ENCODE measurements at places on chromosomes 3 and 15. TPM values are rescaled to one million over a fixed set of nuclear protein-coding genes. Genes with fewer than 3 reads are reported as not detected.

Gene SMCO1
- total RNA-seq: not detected

- DNase-seq: no peak
These were observed 400.2 kb downstream of the MCTP2 start for GRCh38 chr15:94631608-94632007.

DNA sequence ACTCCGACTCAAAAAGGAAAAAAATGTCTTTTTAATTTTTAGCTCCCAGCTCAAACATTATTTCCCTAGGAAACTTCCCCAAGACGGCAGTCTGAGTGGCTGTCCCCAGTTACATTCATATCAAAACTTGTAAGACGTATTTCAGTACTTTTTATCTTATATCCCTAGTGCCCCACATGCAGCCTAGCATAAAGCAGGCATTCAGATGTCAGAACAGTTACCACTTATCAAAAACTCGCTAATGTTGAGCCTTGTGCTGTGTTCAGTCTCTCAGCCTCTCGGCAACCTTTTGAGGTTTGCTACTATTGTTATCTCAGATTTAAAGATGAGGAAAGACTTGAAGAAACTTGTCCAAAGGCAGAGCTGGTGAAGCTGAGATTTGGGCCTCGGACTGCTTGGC lies 6.6 kb upstream of the SELENOS start:
- no peak for DNase-seq

Gene CD200R1
- 0.48 TPM for total RNA-seq

GRCh38 chr15:31346367-31347066 lies 19.9 kb downstream of the KLF13 start:
- DNase-seq: no peak

DNA sequence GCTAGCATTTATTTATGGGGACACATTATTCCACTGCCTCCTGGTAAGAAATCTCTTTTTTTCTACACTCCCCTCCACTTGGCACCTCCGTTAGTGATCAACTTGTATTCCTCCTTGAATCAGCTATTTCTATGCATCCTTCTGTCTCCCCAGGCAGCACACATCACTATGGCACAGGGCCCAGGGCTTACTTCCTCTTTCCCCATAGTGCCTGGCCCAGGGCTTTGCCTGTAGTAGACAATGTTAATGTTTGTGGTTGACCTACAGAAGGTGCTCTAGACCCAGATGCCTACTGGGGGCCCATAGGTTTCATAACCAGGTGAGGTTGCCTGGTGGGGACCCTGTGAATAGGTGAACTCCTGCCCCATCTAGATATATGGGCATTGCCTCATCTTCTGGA lies 44.9 kb downstream of the EPHB1 start:
- DNase-seq: no peak

Gene ZNF80
- not detected for total RNA-seq

GRCh38 chr3:98702166-98702565 lies 61.0 kb upstream of the ST3GAL6 start:
- peak; percentile 46 for DNase-seq

DNA sequence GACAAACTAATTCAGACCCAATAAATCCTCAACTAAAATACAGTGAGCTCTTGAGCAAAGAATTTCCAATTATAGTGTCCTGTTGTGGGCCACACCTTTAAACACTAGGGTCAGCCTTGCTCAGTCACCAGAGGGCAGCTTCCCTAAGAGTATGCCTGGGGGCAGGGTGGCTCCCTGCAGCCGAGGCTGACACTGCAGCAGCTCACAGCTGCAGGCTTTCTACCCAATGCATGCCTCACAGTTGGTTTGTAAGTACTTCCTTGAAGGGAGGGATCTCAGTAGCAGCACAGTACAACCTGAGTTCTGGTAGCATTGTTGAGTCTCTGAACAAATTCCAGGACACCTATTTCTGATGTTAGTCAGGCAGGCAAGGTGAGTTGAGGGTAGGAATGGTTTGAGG lies 335.6 kb downstream of the TUSC7 start:
- no peak for DNase-seq

Gene IGSF11
- total RNA-seq: 0.39 TPM

Gene PLSCR2
- total RNA-seq: not detected

DNA sequence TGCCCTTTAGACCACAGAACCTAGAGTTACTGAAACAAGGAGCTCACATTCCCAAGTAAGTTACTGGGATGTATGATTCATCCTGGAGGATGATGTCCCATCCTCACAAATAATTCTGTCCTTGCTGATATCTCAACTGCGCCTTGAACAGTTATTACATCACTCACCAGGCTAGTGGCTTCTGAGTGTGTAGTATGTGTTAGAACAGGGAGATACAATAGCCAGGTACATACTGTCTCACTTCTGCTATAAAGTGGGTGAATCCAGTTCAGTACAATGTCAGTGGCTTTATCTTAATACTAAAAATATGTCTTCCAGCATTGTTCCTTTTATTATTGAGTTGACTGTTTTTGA lies 483.2 kb upstream of the FRG2C start:
- DNase-seq: no peak

- peak; percentile 6 for DNase-seq
These were observed 766.8 kb downstream of the TBL1XR1 start for GRCh38 chr3:176430244-176431037.

Gene PROS1
- total RNA-seq: 4.8 TPM

- DNase-seq: peak; percentile 63
These were observed 97.1 kb downstream of the RBPMS2 start for GRCh38 chr15:64678126-64678819.

DNA sequence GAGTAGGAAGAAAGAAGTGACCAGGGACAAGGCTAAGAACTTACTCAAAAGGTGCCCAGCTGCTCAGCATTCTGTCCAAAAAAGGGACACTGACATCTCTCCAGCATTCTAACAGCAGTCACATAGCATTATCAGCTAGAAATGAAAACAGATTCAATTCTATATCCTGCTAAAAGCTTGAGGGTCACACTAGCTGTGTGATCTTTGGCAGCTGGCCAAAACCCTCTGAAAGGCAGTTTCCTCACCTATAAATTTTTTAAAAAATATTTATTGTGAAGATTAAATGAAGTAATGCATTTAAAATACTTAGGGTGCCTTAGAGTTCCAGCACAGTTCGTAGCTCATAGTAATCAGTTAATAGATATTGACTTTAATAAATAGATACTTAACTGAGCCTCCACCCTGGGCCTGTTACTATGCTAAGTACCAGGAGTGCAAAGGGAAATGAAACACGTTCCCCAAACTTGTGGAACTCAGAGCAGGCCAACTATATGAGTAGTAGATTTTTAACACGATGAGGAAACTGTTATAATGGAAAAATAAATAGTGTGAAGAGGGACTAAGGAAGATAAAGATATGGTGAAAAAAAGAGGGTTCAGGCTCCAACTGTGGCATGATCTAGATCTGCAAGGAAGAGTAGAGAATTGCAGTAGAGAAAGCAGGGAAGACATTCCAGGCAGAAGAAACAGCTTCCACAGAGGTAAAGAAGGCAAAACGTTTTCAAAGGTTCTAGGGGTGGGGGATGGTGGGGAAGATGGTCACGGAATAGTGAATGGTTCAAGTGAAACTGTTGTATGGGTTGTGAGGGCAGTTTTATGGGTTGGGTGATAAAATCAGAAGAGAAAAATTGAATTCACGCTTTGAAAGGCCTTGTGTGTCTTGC lies 11.4 kb downstream of the CD86 start:
- DNase-seq: no peak

DNA sequence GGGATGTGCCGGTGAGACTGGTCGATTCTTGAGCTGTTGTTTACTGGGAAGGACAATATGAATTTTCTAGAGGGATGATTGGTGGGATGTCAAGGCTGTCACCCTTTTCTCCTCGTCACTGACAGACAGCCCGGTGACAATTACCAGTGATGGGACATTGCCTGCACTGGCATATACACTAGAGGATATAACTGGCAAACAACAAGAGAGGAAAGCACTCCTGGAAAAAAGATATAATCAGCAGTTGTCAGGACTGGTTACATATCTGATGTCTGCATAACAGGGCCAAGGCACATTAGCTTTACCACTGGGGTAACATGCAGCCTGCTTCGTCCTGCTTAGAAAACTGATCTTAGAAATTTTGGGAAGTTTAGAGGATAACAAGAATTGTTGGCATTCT lies 131.1 kb downstream of the ROBO2 start:
- DNase-seq: no peak

All from RPMI7951 (cell line).